ENCODE measurements at places on chromosomes 6 and 20.

- DNase-seq, result no peak
Observed at GRCh38 chr20:4490606-4491280, 231.0 kb upstream of the PRND start.

GRCh38 chr6:42572523-42572922 lies 8.7 kb downstream of the UBR2 start:
- no peak for DNase-seq

DNA sequence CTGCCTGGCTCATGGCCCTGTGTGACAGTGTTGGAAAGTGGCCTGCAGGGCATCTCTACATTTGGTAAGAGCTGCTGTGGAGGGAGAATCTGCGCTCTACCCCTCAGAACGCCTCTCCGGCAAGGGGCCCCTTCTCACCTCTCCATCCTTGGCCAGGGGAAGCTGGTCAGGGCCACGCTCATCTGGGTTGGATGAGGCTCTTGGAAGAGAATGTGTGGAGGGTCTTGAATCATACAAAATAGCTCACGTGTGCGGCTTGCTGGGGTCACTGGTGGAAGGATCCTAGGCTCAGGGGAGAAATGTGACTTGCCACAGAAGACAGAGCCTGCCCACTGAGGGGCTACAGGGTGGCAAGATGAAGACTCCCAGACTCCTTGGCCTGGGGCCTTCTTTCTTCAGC lies 105.0 kb downstream of the SCML4 start:
- no peak for DNase-seq

DNA sequence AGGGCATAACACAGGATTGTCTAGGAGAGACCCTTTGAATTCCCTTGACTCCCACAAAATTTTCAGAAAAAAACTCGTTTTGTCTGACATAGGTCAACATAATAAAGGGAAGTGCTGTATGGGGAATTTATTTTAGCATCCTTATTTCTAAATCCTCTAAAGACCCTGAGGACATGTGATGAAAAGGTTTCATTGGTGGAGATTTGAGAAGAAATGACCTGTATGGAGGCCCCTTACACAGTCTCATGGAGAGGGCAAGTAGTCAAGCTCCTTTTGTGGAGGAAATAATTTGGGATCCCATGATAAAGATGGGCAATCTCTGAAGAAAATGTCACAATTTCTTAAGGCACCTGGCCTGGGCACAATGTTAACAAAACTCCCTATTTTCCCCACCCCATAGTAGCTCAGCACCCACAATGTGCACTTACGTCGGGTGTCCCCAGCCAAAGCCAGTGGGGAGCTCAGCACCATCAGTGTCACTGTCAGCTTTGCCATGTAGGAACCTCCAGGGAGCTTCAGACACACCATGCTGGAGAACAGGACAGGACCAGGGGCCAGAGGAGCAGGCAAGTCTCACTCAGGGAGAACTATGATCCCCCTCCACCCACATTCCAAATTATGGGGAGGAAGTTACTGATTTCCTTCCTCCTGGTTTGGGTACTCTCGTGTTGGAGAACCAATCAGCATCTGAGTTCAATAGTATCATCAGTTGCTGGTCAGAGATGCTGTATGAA lies at the start of gene HLA-DRB5:
Gene HLA-DRB5, minus strand, starts transcription at position 591 of the 734 bp plus-strand sequence. Its CDS starts 63 bp downstream, at position 528.
- no peak for DNase-seq

DNA sequence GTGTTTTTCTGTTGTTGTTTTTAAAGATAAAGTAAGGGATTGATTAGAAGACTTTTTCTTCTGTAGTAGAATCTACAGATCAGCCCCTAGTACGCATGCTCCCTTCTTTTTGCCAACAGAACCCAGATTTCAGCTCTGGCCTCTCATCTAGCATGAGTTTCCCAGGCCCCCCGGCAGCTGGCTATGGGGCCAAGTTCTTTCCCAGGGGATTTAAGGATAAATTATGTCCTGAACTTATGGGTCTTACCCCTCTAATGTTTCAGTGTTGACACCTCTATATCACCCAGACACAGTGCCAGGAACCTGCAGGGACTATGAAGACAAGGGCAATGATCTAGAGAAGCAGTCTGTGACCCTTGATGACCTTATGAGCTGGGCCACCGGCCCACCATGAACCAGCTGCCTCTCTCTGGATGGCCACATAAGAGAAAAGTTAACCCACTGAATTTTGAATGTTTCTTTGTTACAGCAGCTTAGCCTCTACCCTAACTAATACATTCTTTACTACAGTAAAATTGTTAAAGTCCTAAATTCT lies 150.5 kb downstream of the UNC5CL start:
- DNase-seq, result no peak

- no peak for DNase-seq
Observed at GRCh38 chr6:127204281-127204680, 62.4 kb upstream of the RNF146 start.

- DNase-seq, result no peak
Observed at GRCh38 chr6:161882196-161882765, 608.4 kb upstream of the AGPAT4 start.

GRCh38 chr6:33290459-33290858 lies 1.1 kb downstream of the PFDN6 start:
- no peak for DNase-seq

GRCh38 chr20:16599257-16599656 lies 26.0 kb upstream of the KIF16B start:
- no peak for DNase-seq

DNA sequence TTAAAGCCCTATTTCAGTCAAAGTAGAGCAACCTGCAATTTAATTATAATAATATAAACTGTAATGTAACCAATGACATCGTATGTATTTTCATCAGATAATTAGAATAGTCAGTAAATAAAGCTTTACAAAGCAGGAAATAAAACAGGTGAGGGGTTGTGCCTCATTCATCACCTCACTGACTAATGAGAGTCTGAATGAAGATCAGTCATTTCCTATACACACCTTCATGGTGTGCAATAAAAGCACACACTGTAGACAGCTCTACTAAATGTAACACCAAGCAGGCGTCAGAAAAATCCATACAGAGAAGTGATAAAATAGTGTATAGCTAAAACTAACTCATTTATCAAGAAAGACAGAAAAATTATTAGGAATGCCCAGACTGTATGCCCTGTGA lies 105.9 kb downstream of the MAN1A1 start:
- no peak for DNase-seq

GRCh38 chr20:54133434-54134427 lies 40.1 kb downstream of the CYP24A1 start:
- no peak for DNase-seq

DNA sequence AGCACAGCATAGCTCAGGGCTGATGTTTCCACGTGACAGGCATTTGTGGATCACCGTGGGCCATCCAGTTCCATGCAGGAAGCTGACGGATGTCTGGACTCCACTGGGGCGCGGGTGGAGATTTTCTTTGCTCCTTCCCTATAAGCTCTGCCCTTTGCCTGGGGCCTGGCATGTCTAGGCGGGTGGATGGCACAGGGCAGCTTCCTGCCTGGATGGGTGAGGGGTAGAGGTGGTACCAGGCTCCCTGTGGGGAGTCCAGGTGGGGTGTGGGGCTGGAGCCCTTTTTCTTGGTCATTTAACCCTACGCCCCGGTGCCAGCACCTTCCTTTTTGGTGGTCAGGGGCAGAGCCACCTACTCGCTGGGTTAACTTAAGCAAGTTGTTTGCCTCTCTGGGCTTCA lies 10.4 kb downstream of the FAM110A start:
- DNase-seq, result no peak

GRCh38 chr6:122184401-122184827 lies 215.0 kb upstream of the HSF2 start:
- DNase-seq, result no peak

DNA sequence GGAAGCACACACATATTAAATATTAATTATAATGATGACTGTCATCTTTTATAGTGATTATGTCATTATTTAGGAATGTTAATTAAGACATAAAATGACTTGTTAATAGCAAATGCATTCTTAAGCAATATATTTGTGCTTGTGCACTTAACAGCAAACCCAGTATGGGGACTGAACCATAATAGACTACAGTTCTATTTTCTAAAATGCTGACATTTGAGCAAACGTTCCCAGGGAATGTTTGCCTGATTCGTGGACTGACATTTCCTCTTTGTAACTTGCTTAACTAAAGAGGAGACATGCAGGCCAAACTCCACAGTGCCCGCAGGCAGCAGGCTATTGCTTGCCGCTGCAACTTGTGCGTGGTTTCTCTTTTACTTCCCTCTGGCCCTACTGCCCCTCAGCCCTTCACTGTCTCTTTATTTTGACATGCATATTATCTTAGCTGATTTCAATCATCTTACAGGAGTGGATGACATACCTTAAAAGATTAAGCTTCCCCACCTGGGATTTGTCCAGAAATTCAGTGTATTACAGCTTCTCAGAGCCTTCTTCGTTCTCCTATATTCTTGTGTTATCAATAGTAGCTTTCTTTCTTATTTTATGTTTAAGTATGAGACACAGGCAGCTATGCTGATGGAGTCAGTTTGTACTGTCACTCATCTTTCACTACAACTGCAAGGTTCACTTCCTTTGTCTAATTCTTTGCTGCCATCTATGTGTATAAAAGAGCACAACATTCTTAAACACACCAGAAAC lies 141.5 kb downstream of the GMDS start:
- no peak for DNase-seq

GRCh38 chr6:36752187-36752885 lies 54.7 kb downstream of the RAB44 start:
- peak; percentile 9 for DNase-seq

- no peak for DNase-seq
Observed at GRCh38 chr6:19668710-19669109, 168.5 kb upstream of the ID4 start.

DNA sequence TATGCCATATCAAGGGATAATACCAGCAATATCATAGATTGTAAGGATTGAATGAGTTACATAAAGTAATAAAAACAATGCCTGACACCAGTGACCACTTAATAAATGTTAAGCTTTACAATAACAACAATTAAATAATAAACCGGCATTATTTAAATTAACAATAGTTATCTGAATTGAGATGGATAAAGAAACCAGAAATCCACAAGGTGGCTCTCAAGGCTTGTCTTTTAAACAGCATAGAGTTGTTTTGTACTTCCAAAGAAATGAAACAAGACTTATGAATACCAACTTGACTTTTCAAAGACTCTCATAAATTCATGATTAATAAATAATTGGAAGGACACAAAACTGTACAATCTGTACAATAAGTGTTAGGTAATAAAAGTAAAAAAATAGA lies 203.1 kb downstream of the ASCC3 start:
- DNase-seq, result no peak

GRCh38 chr6:139250296-139251044 lies 41.3 kb downstream of the TXLNB start:
- DNase-seq, result peak; percentile 66

- no peak for DNase-seq
Observed at GRCh38 chr6:89430201-89430962, 2.6 kb upstream of the ANKRD6 start.

- no peak for DNase-seq
Observed at GRCh38 chr6:28814032-28814976, 109.5 kb downstream of the TRIM27 start.

- no peak for DNase-seq
Observed at GRCh38 chr20:42862446-42862845, 327.3 kb downstream of the PTPRT start.

DNA sequence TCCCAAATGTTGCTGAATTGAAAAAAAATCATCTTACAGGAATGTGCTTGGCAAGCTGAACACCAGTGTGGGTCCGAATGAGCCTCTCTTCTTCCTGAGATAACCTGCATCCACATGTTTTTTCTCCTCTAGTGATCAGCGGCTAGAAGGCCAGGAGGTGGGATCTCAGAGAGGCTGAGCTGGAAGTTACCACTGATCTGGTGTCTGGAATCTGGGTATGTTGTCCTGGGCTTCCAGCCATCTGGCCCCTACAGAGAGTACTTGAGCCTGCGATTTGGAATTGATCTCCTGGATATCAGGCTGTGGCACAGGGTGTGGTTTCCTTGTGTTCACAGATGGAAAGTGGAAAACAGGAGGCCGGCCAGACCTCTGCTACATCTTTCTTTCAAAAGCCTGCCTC lies 35.9 kb downstream of the SULF2 start:
- no peak for DNase-seq

DNA sequence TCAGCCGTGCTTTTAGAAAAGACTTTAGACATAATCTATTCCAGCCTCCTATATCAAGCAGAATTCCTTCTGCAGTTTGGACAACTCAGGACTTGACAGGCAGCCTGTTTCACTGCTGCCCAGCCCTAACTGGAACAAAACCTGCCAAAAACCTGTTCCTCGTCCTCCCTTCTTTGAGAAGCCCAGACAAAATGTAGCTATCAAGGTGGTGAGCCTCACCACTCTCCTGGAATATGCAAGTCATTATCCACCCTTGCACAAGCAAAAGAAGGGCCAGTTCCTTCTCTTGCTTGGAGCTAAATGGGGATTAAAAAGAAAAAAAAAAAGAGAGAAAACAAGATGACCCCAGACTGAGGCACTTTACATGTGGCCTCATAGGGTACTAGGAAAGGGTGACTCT lies 64.2 kb downstream of the TFAP2A start:
- no peak for DNase-seq

GRCh38 chr6:971981-972640 lies 279.2 kb upstream of the EXOC2 start:
- no peak for DNase-seq

DNA sequence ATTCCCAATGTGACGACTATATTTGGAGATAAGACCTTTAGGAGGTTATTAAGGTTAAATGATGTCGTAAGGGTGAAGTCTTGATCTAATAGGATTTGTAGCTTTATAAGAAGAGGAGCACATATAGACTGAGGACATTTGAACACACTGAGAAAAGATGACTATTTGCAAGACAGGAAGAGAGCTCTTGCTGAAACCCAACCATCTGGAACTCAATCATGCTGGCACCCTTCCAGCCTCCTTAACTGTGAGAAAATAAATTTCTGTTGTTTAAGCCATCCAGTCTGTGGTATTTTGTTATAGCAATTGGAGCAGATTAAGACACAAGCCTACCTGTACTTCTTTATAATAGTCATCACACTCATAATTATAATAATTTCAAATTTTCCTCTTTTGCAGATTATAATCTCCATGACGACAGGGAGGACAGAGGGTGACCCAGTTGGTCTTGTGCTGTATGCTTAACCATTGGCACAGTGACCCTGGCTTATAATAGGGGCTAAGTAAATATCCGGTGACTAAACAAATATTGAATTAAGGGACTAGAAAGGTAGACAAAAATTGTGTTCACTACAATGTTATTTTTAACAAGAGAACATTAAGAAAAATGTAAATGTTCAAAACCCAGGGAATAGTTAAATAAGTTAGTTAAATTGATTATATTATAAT lies 206.4 kb upstream of the HDDC2 start:
- no peak for DNase-seq

DNA sequence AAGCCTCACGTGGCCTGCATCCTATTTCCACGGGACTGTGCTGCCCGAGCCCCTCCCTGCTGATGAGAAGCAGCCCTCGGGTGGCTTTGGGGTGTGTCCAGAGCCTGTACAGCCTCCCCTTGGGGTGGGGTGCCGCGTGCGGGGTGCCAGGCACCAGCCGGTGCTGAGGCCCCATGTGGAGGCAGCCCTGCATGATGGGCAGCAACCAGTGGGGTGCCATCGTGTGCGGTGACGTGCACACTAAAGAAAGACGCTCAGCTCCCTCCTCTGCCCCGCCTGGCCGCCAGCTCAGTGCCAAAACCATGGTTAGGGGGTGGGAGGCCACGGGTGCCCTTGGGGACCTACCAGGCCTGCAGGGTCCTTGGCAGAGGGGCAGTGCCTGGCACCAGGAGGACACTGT lies 26.2 kb downstream of the NTSR1 start:
- no peak for DNase-seq
